Muscle of leg (tissue), 16 donors: ENCODE measurements at places on chromosomes 13 and 19. TPM values are rescaled to one million over a fixed set of nuclear protein-coding genes. Genes with fewer than 3 reads are reported as not detected.
A peak's percentile ranks its signal among the peaks of the same experiment; 100 is the strongest.

Gene FXYD1
- total RNA-seq = 152 TPM

Gene TNNI3
- 0.80 TPM for total RNA-seq

Gene NDUFA13
- 242 TPM for total RNA-seq

Gene TNFSF9
- total RNA-seq = 1.0 TPM

Gene CEACAM21
- 1.5 TPM for total RNA-seq

Gene PSG5
- total RNA-seq = 0.80 TPM

Gene SIAH3
- total RNA-seq = 0.27 TPM

- H3K36me3 ChIP-seq = no peaks in the 10 kb centered on the region
- no peak overlapping the region for H3K4me3 ChIP-seq
Measured at GRCh38 chr19:7605490-7606222, 10.0 kb downstream of the CAMSAP3 start.

GRCh38 chr13:102530751-102531150 lies 66.0 kb upstream of the TPP2 start:
- H3K27ac ChIP-seq = no peak overlapping the region
- no peak for DNase-seq
- no peaks in the 10 kb centered on the region for H3K27me3 ChIP-seq
- no peak overlapping the region for H3K4me3 ChIP-seq
- no peaks in the 10 kb centered on the region for H3K4me1 ChIP-seq

GRCh38 chr19:24127601-24128000 lies 40.6 kb downstream of the ZNF254 start:
- no peak for DNase-seq
- H3K4me1 ChIP-seq = no peaks in the 10 kb centered on the region
- H3K27me3 ChIP-seq = no peaks in the 10 kb centered on the region
- no peak overlapping the region for H3K4me3 ChIP-seq

- H3K4me1 ChIP-seq = no peaks in the 10 kb centered on the region
- no peaks in the 10 kb centered on the region for H3K27me3 ChIP-seq
- H3K36me3 ChIP-seq = no peaks in the 10 kb centered on the region
- no peak overlapping the region for H3K4me3 ChIP-seq
- no peak overlapping the region for H3K27ac ChIP-seq
- no peak for DNase-seq
Measured at GRCh38 chr19:20315543-20315942, 148.5 kb downstream of the ZNF486 start.

DNA sequence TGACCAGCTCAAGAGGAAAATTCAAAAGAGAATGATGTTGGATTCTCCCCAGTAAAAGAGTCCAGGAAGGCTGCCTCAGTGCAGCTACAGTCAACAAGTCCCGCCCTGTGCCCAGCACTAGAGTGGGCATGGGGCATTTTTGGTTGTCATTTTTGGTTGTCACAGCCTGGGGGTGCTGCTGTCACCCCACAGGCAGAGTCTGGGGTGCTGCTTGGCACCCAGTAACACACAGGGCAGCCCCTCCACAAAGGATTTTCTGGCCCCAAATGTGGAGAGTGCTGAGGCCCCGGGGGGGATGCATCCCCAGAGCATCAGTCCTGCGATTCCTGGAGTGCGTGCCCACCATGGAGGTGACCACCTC lies 28.2 kb upstream of the TMEM255B start:
- H3K27me3 ChIP-seq = peaks cover 26% of the 10 kb centered on the region
- H3K4me3 ChIP-seq = no peak overlapping the region
- H3K27ac ChIP-seq = no peak overlapping the region
- no peak for DNase-seq
- H3K4me1 ChIP-seq = peaks cover 31% of the 10 kb centered on the region

DNA sequence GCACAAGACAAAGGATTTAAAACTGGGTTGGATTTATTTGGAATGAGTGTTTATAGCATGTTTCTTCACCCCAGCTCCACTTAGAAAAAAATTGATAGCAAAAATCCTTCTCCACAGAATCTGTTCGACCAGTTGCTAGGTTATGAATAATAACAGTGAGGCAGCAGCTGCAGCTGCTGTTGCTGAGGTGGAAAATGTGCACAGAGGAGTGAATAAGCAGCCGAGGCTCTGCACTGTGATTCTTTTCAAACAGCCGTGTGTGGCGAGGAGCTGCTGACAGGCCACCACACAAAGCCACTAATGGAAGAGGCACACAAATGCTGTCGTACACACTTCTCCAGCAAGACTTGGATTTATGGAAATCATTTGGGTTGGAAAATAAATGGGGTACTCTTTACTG lies 6.4 kb upstream of the RASL11A start:
- H3K27me3 ChIP-seq = no peaks in the 10 kb centered on the region
- peak; percentile 94 for DNase-seq
- no peak overlapping the region for H3K4me3 ChIP-seq
- H3K4me1 ChIP-seq = peaks cover 5% of the 10 kb centered on the region

DNA sequence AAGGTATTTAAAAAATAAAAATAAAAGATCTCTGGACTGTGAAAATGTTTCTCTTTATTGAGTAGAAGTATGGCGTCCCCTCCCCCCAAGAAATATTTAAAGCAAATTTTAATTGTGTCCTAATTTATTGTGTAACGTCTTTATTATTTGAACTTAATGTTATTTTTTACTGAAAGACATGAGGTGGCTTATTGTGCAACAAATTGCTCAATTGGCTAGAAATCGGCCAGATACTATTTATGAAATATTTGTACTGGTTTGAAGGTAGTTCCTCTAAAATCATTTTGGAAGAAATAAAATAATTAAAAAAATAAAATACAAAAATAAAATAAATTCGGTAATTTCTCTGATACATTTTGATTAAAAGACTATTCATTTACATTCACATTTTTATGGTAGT lies 162.3 kb downstream of the DACH1 start:
- no peak overlapping the region for H3K4me3 ChIP-seq
- DNase-seq = no peak
- H3K4me1 ChIP-seq = no peaks in the 10 kb centered on the region
- H3K27me3 ChIP-seq = no peaks in the 10 kb centered on the region
- H3K36me3 ChIP-seq = no peaks in the 10 kb centered on the region
- no peak overlapping the region for H3K27ac ChIP-seq

DNA sequence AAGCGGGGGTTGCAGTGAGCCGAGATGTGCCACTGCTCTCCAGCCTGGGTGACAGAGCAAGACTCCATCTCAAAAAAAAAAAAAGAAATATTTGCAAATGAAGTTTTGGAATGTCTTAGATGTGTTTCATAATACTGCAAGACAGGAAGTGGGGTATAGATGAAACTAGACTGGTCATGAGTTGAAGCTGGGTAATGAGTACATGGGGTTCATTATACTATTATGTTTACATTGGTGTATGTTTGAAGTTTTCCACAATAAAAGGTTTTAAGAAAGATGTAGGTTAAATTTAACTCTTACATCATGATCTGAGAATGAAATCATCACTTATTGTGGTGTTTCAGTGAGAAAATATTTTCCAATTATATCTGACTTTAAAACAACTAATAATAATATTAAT lies 19.0 kb downstream of the FNDC3A start:
- no peak overlapping the region for H3K4me3 ChIP-seq
- H3K36me3 ChIP-seq = no peaks in the 10 kb centered on the region
- H3K27me3 ChIP-seq = no peaks in the 10 kb centered on the region
- H3K4me1 ChIP-seq = no peaks in the 10 kb centered on the region
- no peak for DNase-seq
- H3K27ac ChIP-seq = no peak overlapping the region

DNA sequence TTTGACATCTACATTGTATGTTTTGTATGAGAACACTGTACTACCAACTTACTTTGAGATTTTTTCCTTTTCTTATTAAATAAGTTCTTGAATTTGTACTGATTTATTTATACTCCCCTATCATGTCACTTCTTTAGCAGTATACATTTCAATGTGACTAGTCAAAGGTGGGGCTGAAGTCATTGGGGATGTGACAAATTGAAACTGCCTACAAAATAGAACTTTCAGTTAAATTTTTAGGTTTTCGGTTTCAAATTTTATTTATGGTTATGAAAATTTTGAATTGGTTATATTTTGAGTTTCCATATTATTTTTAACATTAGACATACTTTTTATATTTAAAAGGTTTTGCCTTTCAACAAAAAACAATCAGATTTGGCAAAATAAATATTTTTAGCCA lies 221.6 kb downstream of the NBEA start:
- H3K4me3 ChIP-seq = no peak overlapping the region
- no peak overlapping the region for H3K27ac ChIP-seq
- DNase-seq = no peak
- H3K36me3 ChIP-seq = peaks cover 3% of the 10 kb centered on the region

- peak; percentile 92 for DNase-seq
- no peaks in the 10 kb centered on the region for H3K36me3 ChIP-seq
- peaks cover 3% of the 10 kb centered on the region for H3K4me1 ChIP-seq
- H3K27me3 ChIP-seq = no peaks in the 10 kb centered on the region
- no peak overlapping the region for H3K4me3 ChIP-seq
- H3K27ac ChIP-seq = peak overlapping the region; percentile 65
Measured at GRCh38 chr13:26442541-26442940, 114.9 kb upstream of the WASF3 start.

DNA sequence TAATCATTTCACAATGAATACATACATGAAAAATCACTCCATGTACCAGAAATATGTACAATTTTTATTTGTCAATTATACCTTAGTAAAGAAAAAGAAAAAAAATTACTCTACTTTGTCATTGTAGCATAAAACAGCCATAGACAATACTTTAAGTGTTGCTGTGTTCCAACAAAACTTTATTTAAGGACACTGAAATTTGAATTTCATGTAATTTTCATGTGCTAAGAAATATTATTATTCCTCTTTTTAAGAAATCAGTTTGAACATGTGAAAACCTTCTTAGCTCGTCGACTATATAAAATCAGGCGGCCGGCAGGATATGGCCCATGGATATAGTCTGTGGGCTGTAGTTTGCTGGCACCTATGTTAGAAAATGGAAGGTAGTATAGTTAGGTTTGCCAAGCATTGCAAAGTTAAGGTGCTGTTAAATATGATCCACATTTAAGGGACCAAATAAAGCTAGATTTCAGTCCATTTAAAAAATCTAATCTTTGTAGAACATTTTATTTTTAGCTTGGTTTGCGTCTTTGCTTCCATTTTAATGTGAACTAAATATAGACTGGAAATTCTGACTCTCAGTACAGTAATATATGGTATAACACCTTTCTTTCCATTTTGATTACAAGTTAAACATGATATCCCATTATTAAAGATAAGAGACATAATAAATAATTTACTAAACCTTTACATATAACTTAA lies 6.5 kb downstream of the DGKH start:
- no peaks in the 10 kb centered on the region for H3K4me1 ChIP-seq
- peaks cover 4% of the 10 kb centered on the region for H3K36me3 ChIP-seq
- no peak overlapping the region for H3K27ac ChIP-seq
- H3K4me3 ChIP-seq = no peak overlapping the region

DNA sequence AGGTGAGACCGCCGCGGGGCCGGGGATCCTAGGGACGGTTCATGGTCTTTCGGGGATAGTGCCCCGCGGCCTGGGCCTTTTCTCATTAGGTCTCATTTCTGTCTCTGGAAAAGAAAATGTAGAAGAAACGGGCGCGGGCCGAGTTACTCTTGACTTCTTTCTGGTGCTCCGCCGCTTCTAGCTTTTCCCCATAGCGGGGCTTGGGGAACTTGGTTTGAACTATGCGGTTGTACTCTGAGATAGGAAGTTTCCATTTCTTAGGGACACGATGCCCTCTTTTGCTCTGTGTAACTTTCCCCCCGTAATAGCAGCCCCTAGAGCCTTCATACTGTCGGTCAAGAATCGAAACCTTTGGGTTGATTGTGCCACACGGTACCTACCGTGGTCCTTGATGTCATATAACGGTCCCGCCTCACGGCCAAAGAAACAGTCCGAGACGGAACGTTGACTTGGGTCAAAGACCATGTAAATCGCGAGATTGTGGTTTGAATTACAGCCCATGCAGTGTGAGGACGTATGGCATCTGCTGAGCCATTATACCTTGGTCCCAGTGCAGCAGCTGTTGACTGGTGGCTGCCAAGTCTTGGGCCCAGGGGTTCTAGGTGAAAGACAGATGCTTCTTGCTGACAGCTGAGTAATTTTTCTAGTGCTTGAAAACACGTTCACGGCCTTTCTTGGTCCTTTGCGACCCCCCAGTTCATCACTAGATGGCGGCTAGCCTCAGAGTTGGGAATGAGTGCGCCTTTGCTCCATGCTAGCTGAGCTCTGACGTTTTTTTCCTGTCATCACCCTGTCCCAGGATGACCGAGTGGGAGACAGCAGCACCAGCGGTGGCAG lies 487 bp downstream of the RPS5 start:
- H3K27ac ChIP-seq = peak overlapping the region; percentile 43
- peaks cover 24% of the 10 kb centered on the region for H3K4me1 ChIP-seq
- H3K27me3 ChIP-seq = no peaks in the 10 kb centered on the region
- H3K36me3 ChIP-seq = peaks cover 32% of the 10 kb centered on the region
- DNase-seq = no peak

DNA sequence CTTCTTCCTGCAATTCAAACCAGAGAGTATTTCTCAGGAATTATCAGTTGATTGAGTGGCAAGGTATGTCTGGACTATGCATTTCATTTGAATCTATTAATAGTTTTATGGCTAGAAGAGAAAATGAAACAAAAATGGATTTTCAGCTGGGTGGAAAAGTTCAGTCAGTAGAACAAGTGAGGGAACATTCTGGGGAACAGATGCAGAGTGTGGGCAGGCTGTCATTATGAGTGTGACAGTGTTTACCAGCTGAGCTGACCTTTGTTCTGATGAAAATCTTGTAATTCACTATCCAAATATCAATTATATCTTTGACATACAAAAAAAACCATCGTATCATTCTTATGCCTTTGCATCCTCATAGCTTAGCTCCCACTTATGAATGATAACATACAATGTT lies 2.6 kb upstream of the CLC start:
- H3K4me1 ChIP-seq = no peaks in the 10 kb centered on the region
- no peak for DNase-seq
- H3K27ac ChIP-seq = no peak overlapping the region
- H3K4me3 ChIP-seq = no peak overlapping the region
- peaks cover 2% of the 10 kb centered on the region for H3K27me3 ChIP-seq

GRCh38 chr19:46542428-46543230 lies 47.0 kb upstream of the PNMA8B start:
- peak; percentile 91 for DNase-seq
- H3K27ac ChIP-seq = no peak overlapping the region
- H3K4me3 ChIP-seq = no peak overlapping the region
- H3K36me3 ChIP-seq = no peaks in the 10 kb centered on the region
- H3K4me1 ChIP-seq = no peaks in the 10 kb centered on the region
- peaks cover 2% of the 10 kb centered on the region for H3K27me3 ChIP-seq

DNA sequence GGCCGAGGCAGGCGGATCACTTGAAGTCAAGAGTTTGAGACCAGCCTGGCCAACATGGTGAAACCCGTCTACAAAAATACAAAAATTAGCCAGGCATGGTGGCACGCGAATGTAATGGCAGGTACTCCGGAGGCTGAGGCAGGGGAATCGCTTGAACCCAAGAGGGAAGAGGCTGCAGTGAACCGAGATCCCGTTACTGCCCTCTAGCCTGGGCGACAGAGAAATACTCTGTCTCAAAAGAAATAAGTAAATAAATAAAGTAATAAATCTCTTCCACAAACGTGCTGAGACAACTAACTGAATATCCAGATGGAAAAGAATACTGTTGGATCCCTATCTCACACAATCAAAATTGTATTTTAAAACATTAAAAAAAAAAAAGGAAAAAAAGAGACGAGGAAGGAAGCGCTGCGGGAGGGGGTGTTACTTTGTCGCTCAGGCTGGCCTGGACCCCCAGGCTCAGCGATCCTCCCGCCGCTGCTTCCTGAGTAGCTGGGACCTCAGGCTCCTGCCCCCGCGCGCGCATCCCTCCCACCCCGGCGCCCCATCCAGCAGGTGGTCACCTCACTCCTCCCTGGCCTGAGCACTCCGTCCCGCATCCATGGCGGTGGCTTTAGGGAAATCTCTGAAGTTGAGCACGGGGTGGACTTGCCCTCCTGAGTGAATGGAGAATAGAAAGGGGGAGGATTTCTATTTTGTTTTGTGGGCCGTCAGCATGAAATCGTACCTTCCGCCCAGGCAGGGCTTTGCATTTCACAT lies 628 bp upstream of the ZNF813 start:
- DNase-seq = peak; percentile 9
- H3K27me3 ChIP-seq = peaks cover 8% of the 10 kb centered on the region
- peaks cover 11% of the 10 kb centered on the region for H3K4me1 ChIP-seq
- H3K36me3 ChIP-seq = no peaks in the 10 kb centered on the region
- H3K27ac ChIP-seq = peak overlapping the region; percentile 72
